ENCODE measurements at places on chromosomes 2 and 18.

DNA sequence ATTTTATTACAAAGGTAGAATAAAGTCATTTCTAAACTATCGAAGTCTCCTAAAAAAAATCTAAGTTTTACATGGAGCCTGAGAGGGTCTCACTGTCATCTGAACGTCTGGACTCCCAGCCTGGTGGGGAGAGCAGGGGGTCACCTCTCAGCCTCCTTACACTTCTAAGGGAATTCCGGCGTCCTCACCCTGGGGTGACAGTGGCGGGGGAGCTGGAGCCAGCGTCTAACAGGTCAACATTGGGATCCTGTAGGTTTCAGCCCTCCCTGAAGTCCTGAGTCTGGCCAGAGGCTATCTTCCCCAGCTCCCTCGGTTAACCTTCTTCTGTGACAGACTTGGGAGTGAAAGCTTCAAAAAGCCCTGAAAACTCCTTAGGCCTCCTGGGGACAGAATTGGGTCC lies 34.6 kb upstream of the GLI2 start:
- DNase-seq: no peak

- no peak for DNase-seq
Observed at GRCh38 chr2:29766191-29766590, 155.2 kb downstream of the ALK start.

GRCh38 chr2:36410681-36411080 lies 55.1 kb downstream of the CRIM1 start:
- no peak for DNase-seq

- DNase-seq: no peak
Observed at GRCh38 chr2:143246815-143247744, 117.9 kb downstream of the ARHGAP15 start.

- no peak for DNase-seq
Observed at GRCh38 chr2:44793322-44793870, 148.1 kb upstream of the SIX3 start.

DNA sequence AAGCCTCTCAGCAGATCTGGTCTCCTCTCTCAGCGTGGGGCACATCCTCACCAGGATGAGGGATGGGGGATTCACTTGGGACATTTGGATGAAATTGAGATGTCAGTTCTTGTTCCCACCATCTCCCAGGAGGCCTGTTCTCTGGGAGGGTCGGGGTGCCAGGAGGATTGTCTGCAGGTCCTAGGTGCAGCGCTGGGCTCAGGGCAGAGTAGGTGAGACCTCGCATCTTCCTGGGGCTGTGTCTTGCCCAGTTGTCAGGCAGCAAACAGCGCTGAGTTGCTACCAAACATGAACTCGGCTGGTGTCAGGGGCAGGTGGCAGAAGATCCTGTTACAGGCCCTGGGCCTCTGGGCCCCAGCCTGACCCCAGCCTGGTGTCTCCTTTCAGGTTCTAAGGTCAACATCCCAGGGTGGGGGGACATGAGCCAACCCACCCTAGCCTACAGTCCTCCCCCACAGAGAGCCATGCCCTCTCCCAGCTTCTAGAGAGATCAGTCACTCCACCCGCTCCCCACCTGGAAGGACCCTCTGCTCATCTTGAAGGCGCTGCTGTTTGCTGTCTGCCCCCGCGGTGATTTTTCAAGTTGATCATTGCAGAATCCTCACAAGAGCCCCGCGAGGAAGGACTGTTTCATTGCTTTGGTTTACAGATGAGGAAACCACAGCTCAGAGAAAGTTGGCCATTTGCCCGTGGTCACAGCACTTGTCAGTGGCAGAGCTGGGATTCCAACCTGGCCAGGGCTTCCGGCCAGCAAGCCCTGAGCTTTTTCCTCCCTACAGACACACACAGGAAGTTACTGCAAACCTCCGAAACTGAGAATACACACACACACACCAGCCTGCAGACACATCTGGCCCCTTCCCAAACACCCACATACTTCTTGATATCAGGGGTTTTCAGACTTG lies 83.9 kb downstream of the STPG4 start:
- peak; percentile 15 for DNase-seq

DNA sequence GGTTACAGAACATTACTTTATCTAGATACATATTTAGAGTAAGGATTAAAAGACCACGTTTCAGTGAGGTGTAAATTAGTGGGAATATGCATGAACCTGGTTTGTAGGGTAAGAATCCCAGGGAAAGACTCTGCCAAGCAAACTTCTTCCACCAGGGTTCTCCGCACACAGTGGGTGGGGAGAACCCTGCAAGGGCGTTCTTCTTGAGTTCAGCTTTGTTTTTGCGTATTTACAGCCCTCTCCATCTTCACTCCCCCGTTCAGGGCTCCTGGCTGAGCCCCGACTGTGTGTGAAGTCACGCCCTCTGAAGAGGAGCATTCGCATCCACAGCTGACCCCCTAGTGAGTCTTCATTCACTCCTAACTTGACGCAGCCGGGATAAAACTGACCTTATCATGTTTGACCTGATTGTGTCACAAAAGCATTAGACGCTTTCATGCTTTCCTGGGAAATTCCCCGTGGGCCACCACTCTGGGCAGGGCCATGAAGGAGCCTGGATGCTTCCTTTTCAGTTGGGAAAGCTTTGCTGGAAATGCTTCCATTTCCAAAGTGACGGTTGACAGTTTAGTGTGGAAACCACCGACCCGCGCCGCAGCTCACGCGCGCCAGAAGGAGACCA lies 1.0 kb downstream of the ALKAL2 start:
- DNase-seq: no peak

GRCh38 chr2:156192468-156192867 lies 140.1 kb downstream of the NR4A2 start:
- DNase-seq: no peak

DNA sequence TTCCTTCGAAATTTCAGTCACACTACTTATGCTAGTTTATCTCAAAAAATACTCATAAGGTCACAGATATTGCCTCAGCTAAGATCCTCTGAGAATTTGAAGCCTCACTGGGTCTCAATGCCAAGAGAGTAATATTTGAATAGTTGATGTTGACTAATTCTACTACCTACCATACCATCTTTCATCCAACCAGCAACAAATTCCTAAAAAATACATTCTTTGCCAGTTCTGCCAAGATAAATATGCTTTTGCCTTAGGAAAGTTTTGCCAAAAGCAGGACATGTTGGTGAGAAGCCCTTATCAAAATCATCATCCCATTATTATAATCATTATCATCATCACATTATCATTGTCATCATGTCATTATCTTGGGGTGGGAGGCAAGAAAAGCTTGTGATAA lies 544.6 kb upstream of the ZEB2 start:
- DNase-seq: no peak

DNA sequence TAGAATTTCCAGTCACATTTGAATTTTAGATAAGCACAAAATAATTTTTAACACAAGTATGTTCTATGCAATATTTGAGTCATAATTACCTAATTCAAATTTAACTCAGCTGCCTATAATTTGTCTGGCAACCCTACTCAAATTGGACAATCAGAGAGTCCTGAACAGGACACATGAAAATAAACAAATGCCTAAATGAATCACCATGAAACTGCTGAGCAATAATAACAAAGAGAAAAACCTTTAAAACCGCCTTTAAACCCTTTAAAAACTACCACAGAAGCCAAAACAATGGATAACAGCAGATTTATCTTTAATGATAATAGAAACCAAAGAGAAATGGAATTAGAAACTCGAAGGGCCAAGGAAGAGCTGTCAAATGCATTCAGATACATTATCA lies 39.5 kb downstream of the ARL4C start:
- no peak for DNase-seq

DNA sequence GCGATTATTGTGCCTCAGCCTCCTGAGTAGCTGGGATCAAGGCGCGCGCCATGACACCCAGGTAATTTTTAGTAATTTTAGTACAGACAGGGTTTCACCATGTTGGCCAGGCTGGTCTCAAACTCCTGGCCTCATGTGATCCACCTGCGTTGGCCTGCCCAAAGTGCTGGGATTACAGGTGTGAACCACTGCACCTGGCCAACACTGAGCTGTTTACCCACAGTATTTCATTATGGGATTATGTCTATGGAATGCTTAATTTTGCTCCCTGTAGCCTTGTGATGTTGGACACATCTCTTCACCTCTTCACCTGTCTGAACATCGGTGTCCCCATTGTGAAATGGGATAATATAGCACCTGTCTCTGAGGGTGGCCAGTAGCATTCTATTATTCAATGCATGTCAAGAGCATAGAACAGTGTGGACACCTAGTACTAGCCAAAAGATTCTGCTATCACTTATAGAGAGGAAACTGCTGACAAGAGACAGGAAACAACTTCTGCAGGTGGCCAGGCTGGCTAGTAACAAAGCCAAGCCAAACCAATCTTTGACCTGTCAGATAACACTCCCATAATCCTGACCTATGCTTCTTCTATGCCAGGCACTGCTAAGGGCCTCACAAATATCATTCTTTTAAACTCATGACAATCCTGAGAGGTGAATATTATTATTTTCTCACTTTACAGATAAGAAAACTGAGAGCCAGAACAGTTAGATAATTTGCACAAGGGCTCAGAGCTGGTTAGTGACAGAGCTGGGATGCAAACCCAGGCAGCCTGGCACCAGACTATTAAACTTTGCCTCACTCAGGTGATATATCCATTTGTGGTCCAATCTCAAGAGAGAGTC lies 29.4 kb upstream of the REEP1 start:
- no peak for DNase-seq

DNA sequence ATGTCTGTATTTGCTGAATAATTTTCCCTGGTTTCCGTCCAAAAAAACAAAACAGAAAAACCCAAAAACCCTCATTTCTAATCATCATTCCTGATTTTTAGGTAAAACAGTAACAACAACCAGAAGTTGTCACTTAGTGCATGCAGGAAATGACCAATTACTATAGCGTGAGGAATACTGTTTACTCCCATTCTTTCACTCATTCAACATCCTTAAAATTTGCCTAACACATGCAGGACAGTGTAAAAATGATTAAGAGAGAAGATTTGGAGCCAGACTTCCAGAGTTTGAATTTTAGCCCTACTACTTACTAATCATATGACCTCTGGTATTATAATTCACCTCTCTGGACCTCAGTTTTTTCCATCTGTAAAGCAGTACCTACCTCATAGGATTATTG lies 83.1 kb downstream of the FIGN start:
- DNase-seq: no peak

- no peak for DNase-seq
Observed at GRCh38 chr2:8251291-8251690, 430.6 kb upstream of the ID2 start.

DNA sequence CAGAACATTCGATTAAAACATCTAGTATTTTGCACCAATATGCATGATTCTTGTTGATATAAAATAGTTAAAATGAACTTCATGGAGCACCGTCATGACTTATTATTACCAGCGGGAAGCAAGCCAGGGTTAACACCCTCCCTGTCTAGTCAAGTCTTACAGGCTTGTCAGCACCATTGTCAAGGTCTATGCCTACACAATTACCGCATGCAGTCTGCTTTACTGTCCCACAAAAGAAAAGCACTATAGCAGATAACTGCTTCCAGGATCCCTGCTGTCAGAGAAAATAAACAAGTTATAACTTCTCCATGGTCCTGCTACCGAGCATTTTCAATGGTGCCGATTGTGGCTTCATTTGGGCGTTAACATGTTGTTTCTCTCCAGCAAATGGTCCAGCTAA lies 968.0 kb upstream of the FAM98A start:
- DNase-seq: no peak

DNA sequence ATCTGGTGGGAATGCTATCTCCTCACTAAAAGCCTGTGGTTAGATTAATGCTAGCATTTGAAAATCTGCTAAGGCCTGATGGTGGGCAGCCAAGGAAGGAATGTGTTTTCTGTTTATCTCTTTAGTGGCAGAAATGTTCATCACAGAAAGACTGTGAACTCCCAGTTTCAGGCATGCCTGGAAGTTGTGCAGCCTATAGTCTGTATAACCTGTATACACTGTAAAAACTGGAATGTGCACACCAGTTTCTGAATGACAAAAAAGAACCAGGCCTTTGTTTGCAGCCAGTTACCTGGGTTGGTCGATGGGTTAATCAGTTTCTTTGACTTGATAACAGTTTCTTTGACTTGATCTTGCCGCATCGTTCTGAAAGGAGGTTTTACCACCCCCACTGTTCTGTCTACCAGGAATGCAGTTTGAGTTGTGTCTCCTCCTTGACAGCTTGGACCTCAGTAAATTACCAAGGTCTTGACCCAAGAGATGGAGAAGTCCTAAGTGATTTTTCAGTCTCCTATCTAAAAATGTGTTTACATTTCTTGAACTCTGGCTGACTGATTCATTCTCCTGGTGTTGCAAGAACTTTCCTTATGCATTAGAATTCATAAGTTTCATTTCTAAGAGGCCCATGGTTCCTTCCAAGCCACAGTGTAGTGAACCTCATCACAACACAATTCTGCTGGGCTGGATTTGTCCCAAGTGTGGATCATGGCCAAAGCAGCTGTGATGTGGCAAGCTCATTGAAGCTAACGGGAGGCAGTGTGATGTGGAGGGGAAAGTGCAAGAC lies 62.2 kb downstream of the KIAA2012 start:
- DNase-seq: peak; percentile 60

DNA sequence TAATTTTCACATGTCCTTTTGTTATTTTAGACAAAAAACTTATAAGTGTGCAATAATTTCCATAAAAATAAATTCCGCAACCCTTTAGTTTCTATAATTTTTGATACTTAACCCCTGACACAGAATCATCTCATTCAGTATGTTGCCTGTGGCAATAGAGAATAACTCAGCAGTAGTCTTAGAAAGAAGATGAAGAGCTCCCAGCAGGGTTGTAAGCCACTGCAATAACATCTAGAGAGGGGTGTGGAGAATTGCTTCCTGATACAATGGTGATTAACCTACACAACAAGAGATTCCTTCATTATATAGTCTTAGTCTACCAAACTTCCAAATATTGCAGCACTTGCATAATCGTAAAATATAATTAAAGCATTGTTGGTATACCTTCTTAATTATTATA lies 118.9 kb downstream of the TMX3 start:
- DNase-seq: no peak

GRCh38 chr2:15435474-15435873 lies 125.7 kb downstream of the NBAS start:
- no peak for DNase-seq

DNA sequence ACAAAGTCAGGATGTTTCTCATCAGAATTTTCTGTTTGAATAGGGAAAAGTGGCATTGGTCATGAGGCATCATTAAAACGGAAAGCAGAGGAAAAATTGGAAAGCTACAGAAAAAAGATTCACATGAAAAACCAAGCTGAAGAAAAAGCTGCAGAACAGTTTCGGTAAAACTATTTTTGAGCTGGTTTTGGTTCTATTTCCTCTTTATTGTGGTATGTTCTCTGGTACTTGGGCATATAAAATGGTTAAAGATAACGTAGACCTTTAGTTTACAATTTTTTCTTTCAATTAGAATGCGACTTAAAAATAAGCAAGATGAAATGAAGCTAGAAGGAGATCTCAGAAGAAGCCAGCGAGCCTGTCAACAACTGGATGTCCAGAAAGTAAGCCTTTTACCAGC lies 7.6 kb downstream of the GPATCH11 start:
- no peak for DNase-seq

- DNase-seq: no peak
Observed at GRCh38 chr2:222671259-222672067, at the start of gene MOGAT1. TSS of gene MOGAT1 (plus strand) at chr2:222671658. CDS start at chr2:222671786, 128 bp downstream.

All from T1000 (cell line).